ENCODE measurements at places on chromosomes 1 and 21.

DNA sequence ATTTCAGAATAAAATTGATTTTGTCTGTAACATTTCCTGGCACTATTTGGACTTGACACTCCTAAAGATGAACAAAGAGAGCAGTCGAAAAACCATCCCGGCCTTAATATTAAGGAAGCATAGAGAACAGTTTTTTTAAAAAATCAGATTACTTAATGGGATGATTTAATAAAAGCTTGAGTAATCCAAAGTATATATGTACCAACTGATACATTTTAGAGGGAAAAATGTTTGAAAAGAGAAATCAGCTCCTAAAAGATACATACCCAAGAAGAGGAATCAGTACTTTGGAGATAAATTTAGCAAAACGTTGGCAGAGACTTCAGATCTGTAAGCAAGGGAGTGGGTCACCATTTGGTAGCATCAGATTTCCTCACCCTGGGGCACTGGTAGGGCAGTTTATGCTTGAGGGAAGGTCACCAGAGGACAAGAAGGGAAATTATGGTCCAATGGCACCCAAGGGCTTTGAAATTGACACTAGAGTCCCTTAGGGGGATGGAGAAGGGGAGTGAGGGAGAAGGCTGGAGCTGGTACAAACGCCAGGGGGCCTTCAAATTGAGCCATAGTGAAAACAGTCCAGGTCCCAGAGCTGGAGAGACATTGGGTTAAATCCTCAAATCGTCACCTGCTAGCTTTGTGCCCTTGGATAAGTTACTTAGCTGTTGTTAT lies 5.9 kb downstream of the SLAMF7 start:
- no peak for DNase-seq

DNA sequence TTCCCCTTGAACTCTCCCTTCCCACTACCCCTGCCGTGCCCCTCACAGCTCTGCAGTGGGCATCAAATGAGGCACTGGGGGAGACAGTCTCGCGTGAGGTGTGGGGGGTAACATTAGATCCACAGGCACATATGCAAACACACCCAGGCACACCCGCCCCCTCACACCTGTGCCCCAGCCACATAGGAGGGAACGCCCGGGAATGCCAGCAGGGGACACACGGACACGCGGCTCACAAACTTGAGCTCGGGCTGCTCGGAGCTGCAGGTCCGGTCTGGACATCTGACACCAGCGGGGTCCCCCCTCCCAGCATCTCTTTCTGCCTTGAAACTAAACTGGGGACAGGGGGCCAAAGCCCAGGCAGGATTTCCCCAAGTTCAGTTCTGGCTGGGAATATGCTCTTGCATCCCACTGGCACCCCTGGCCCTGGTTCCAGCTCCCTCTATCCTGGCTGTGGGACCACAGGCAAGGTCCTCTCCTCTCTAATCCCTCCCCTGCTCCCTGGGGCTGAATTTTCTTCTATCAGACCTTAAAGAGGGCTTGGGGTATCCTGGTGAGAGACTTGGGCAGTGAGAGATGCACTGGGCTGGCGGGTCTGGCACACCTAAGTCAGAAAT lies 30.6 kb downstream of the CDCP2 start:
- no peak for DNase-seq

- no peak for DNase-seq
Observed at GRCh38 chr1:175873290-175873935, 130.0 kb upstream of the TNR start.

GRCh38 chr1:54489627-54490250 lies 58.3 kb upstream of the ACOT11 start:
- DNase-seq, result no peak

GRCh38 chr21:41148798-41149197 lies 19.2 kb upstream of the BACE2 start:
- no peak for DNase-seq

- DNase-seq, result no peak
Observed at GRCh38 chr1:188941986-188942385, 1535.7 kb downstream of the BRINP3 start.

- DNase-seq, result no peak
Observed at GRCh38 chr1:183467687-183468086, 4.6 kb upstream of the SMG7 start.

DNA sequence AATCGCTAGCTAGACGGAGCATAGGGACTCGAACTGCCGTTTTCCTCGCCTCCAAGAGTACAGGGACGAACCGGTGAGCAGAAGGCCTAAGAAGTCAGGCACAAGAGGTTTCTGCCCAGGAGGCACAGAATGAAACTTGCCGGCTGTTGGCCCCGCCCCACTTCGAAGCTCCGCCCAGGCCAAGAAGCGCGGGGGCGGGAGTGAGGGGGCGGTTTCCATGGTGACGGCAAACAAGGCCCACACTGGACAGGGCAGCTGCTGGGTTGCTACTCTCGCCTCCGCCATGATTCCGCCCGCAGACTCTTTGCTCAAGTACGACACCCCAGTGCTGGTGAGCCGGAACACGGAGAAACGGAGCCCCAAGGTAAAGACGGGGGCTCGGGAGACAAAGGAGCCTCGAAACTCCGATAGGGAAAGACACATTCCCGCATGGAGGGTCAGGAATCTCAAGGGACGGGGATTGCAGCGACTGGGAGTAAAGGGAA lies at the start of gene DNALI1:
Gene DNALI1, plus strand, starts transcription at position 229 of the 485 bp plus-strand sequence. Its CDS starts 55 bp downstream, at position 284.
- no peak for DNase-seq

DNA sequence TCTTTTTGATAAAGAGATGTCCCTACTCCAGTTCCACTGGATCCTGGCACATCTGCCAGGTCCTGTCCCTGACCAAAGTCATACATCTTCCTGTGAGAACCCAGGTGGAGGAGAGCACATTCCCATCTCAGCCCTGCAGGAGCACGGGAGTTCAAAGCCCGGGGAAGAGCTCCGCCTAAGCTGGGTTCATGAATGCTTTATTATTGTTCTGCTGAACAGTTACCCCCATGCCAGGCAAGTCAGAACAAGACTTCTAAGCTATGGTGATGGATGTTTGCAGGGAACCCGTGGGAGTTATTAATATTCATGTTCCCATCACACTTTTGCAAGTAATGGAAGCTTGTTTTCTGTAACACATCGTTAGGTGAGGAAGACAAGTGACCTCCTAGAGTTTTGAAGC lies 62.9 kb downstream of the SEC16B start:
- DNase-seq, result no peak

- no peak for DNase-seq
Observed at GRCh38 chr1:1918901-1919303, at the start of gene TMEM52. TMEM52 (minus strand) TSS chr1:1919279; CDS start chr1:1919265, 14 bp downstream.

DNA sequence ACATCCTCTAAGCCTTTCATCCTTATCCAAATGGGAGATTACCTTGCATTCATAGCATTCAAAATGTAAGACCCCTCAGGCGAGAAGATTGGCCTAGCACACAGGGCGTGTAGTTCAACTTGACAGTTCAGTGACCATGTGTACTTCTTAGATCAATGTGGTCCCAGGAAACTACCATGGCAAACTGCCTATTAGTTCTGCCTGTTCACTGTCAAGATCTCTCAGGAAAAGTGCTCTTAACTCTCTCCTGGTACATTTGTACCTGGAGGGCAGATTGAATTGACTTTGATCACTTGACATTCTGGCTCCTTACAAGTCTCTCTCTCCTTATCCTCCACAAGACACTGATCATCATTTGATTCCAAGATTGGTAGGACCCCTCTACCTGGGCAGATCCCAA lies 122.4 kb downstream of the CDC7 start:
- DNase-seq, result no peak

GRCh38 chr1:226950316-226950715 lies 10.2 kb downstream of the COQ8A start:
- no peak for DNase-seq

- DNase-seq, result no peak
Observed at GRCh38 chr1:221200464-221200863, 321.2 kb downstream of the HLX start.

- DNase-seq, result no peak
Observed at GRCh38 chr1:29525941-29526340, 289.6 kb downstream of the PTPRU start.

GRCh38 chr21:23152130-23152529 lies 2153.9 kb downstream of the NCAM2 start:
- DNase-seq, result no peak

DNA sequence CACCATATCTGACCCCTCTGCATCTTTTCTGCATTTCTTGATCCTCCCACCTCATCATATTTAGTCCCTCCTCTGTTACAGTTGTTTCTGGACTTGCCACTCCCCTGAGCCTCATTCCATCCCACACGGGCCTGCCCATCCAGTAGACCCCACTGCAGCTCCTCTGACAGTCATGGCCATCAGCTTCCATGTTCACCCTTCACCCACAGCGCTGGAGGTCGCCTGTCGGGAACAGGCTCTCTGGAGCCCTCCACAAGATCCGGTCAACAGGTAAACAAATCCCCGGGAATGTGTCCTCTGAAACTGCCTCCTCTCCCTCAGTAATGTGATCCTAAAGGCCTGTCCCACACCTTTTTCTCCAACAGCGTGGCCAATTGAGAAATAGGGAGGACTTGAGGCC lies 31.3 kb downstream of the SYF2 start:
- no peak for DNase-seq

GRCh38 chr1:45359882-45360513 lies 19.8 kb upstream of the MUTYH start:
- DNase-seq, result no peak

GRCh38 chr21:29056538-29057050 lies 16.9 kb downstream of the CCT8 start:
- DNase-seq, result no peak

- no peak for DNase-seq
Observed at GRCh38 chr1:165248969-165249571, 107.4 kb downstream of the LMX1A start.

DNA sequence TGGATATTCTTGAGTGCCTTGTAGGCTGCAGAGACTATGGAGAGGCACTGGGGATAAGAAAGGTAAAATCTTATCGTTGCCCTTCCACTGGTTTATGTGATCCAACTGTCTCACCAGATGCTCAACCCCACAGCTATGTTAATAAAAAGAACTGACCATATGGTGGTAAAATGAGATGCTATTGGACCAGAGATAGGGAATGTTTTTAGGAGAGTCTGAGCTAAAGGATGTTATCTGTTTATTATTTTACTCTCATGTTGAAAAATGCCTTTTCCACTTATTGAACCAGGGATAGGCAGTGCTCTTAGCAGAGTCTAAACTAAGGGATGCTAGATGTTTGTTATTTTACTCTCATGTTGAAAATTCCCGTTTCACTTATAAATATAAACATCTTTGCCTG lies 172.8 kb upstream of the GREM2 start:
- no peak for DNase-seq

DNA sequence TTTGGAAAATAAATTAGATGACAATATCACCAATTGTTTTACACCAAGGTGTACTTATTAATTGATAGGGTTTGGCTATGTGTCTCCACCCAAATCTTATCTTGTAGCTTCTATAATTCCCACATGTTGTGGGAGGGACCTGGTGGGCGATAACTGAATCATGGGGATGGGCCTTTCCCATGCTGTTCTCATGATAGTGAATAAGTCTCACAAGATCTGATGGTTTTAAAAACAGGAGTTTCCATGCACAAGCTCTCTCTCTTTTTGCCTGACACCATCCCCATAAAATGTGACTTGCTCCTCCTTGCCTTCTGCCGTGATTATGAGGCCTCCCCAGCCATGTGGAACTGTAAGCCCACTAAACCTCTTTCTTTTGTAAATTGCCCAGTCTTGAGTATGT lies 131.0 kb upstream of the LMO4 start:
- DNase-seq, result no peak

- no peak for DNase-seq
Observed at GRCh38 chr1:182664296-182664695, 20.1 kb downstream of the RGS8 start.

DNA sequence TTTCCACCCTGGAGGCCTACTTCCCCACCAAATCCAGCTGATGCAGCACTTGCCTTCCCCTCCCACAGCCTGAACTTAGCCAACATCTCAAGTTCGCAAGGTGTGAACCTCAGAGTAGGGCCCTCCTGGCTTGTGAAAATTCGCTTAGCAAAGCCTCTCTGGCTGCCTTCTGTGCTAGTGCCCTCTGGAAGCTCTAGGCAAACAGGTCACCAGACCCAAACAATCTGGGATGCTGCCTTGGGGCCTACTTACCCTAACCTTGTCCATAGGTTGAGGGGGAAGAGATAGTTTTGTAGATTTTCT lies 30.3 kb upstream of the TRABD2B start:
- no peak for DNase-seq

GRCh38 chr1:241598249-241598648 lies 41.9 kb downstream of the CHML start:
- DNase-seq, result no peak

DNA sequence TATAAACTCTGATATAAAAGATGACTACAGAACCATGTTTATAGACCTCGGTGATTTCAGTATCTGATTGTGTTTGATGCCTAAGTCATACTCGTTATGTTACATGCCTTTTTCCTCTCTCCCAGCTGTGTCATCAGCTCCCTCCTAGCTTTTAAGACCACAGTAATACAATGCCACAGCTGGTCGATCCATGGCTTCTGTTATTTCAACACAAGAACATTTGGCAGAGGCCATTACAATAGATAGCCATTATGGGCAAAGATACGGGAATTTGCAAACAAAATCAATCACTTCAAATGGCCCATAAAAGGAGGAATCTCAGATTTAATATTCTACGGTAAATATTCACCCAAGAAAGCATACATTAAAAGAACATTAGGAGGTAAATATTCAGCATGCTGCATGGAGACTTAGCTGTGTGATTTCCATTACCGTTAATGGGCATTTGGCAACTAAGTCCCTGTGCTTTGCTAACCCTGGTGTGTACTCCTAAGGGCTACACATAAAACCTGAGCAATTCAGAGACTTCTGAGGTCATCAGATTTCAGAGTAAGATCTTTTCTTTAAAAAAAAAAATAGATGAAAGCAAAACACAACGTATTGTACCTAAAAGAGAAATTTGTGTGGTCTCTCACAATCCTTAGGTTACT lies 153.4 kb downstream of the PIGK start:
- no peak for DNase-seq

GRCh38 chr1:100306735-100307313 lies 40.8 kb downstream of the RTCA start:
- DNase-seq, result no peak

DNA sequence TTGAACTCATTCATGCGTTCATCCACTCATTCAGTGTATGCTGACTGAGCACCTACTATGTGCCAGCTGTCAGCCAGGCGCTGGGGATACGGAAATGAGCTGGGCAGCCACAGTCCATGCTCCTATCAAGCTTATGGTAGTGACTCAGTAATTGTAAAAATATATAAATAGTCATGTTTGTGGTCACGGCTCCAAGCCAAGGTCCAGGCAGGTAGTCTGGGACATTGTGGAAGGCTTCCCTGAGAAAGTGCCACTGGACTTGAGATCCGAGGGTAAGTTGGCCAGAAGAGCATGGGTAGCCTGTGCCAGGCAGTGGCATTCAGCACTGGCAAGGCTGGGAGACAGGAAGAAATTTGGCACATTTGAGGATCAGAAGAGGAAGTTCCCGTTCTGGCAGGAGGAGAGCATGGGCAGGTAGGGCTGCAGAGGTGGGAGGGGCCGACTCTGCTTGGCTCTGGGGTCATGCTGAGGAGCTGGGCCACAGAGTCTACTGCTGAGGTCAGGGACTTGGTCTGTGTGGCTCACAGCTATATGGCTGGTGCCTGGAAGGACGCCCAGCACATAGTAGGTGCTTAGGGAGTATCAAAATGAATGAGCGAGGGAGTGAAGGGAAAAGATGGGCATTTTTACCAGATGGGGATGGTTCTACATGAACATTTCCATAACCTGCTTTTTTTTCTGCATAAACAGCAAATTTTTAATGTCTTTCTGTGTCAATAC lies 6.9 kb downstream of the PTPRF start:
- no peak for DNase-seq

Measured in esophagus squamous epithelium (tissue), 5 donors.